Left lung (tissue), 14 donors: ENCODE measurements at places on chromosomes 3 and 15. TPM values are rescaled to one million over a fixed set of nuclear protein-coding genes. Genes with fewer than 3 reads are reported as not detected.

GRCh38 chr3:108407886-108408285 lies 102.5 kb downstream of the MYH15 start:
- DNase-seq: no peak

The SELENOK gene
- polyA plus RNA-seq: 59.4 TPM

- DNase-seq: no peak
These were observed 48.8 kb downstream of the EPHA6 start for GRCh38 chr3:96863129-96863740.

The RPP25 gene
- polyA plus RNA-seq: 7.0 TPM

The KLHL40 gene
- not detected for polyA plus RNA-seq

The PRSS50 gene
- 0.74 TPM for polyA plus RNA-seq

DNA sequence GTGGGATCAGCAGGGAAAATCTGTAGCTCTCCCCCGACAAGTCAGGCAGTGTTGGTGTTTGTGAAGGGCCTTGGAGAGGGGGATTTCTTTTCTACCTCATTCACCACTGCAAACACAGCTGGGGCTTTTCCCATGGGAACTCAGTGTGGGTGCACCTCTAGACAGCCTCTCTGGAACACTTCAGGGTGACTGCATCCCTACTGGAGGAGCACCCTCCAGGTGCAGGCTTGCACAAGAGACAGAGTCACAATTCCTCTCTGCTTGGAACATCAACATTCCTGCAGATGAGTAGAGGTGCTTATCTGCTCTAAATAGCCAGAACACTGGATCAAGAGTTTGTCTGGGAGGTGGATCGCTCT lies 72.7 kb upstream of the AKAP13 start:
- no peak for DNase-seq

DNA sequence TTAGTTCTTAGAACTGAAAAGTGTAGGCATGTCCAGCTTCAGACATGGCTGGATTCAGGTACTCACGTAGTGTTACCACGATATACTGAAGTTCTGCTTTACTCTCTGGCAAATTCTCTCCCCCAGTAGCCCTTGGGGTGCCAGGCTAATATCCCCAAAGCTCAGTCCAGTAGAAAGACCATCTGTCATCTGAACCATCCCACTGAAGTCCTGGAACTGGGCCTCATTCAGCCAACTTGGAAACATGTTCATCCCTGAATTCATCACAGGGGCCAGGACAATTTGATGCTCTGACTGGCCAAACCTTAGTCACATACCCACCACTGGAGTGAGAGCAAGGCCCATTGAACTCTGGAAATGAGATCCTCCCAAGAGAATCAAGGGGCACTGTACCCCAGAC lies 8.2 kb downstream of the EFCC1 start:
- DNase-seq: no peak

The NUP210 gene
- polyA plus RNA-seq: 18.3 TPM

DNA sequence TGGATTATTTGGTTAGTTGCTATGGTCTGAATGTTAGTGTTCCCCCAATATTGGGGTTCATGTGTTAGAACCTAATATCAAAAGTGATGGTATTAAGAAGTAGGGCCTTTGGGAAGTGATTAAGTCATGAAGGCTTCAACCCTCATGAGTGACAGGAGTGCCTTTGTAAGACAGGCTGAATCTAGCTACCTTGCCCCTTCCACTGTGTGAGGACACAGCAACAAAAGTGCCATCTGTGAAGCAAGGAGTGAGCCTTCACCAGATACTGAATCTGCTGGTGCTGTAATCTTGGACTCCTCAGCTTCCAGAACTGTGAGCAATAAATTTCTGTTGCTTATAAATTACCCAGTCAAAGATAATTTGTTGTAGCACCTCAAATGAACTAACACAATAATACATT lies 22.6 kb upstream of the SATB1 start:
- no peak for DNase-seq

DNA sequence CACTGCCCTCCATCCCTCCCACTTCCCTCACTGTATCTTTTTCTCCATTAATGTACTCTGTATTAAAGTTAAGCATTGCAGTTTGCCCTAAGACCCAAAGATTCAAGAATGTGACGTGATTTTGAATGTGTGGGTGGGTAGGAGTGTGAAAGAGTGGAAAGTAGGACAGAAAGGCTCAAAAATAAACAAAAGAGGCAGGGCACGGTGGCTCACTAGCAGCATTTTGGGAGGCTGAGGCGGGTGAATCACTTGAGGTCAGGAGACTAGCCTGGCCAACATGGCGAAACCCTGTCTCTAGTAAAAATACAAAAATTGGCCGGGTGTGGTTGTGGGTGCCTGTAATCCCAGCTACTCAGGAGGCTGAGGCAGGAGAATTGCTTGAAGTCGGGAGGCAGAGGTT lies 18.4 kb downstream of the TFRC start:
- DNase-seq: no peak

GRCh38 chr3:11735638-11736037 lies 91.9 kb upstream of the VGLL4 start:
- DNase-seq: no peak

DNA sequence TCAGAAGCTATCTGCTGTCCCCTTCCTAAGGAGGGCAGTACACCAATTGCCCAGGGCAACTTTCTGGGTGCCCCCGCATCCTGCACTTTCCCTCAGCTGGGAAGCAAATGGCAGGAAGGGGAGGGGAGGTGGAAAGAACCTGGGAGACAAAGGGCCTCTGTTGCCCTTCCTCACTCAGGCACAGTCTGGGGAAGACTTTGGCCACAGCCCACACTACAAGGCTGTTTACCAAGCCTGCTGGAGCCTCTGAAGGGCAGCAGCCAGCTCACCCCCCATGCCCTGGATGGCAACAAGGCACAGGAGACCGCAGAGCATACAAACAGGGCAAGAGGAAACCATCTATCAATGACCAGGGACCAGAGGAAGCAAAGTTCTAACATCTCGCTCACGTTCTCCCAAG lies 42.4 kb downstream of the ARRDC4 start:
- no peak for DNase-seq

DNA sequence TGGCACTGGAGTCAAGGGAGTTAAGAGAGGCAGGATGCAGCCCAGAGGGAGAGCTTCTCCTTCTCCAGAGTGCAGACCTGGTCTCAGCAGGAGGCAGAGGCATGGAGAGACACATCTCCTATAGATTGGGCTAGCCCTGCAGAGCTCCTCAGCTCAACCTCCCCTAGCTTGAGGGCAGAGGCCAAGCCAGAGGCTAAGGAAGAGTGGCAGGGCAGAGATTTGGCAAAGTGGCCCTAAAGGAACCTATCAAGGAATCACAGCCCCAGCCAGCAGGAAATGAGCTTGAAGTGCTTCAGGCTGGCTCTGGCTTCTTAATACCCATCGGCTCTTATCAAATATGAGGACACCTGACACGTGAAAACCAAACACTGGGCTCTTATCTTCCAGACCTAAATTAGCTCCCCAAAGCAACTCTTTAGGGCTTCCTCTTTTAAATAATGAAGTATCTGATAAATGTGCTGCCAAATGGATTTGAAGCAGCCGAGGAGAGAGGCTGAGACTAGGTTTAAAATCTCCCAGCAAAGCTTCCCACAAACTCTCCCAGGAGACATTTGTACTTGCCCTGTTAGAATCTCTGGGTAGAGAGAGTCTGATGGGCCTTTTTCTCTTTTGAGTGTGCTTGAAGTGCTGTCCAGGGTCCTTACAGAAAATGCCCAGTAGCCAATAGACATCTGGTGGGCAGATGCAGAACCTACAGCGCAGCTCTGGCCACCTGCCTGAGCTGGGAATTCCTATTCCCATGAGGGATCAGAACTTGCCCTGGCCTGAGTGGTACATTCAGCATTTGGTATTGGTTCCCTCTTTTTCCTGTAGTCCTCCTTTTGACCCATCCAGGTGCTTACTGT lies 271.4 kb downstream of the CLSTN2 start:
- no peak for DNase-seq

The TFG gene
- polyA plus RNA-seq: 115 TPM

The RTF1 gene
- 70.5 TPM for polyA plus RNA-seq

- DNase-seq: no peak
These were observed 112.9 kb downstream of the OXNAD1 start for GRCh38 chr3:16377847-16378302.

GRCh38 chr3:132220986-132221385 lies 96.2 kb upstream of the ACP3 start:
- no peak for DNase-seq

The TLR9 gene
- polyA plus RNA-seq: 0.37 TPM

DNA sequence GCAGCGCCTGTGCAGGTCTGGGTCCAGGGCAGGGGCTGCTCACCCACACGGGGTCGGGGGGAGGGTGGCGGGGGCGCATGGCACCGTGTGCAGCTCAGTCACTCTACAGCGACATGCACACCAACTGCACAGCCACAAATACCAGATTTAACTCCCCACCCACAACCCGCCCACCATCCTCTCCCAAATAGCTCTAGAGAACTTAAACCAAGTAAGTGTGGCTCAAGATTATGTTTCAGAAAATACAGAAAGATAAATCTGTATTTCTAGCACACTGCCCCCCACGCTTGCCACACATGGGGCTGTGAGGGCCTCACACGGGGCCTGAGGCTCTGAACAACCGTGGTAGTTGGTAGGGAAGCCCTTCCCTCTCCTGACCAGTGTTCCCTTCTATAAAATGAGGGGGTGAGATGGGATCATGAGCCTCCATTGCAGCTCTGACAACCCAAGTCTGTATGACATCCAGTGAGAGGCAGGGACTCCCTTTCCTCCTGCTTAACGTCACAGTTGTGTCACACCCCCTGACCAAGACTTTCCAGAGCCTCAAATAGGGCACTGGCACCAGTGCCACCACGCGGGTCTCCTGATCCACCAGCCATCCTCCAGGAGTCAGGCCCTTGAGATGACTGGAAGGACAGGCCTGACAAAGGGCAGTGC lies 23.1 kb downstream of the POC1A start:
- DNase-seq: no peak

- DNase-seq: peak; percentile 72
These were observed 2.2 kb downstream of the CHRNB4 start for GRCh38 chr15:78638658-78639314.

DNA sequence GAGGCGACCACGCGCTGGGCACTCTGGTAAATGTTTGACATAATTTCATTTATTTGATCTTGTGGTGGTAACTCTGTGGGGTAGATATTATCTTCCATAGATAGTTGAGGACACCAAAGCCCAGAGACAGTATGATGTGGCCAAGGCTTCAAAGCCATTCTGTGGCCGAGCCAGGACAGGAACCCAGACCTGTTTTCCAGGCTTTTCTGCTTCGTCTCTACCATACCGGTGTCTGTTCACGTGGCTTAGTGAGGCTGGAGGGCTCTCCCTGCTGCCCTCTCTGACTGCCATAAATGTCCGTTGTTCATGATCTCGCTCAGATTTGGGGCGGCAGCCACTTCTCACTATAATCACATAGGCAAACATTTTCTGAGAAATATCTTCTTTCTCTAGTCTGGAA lies 134.7 kb downstream of the PEX5L start:
- no peak for DNase-seq

DNA sequence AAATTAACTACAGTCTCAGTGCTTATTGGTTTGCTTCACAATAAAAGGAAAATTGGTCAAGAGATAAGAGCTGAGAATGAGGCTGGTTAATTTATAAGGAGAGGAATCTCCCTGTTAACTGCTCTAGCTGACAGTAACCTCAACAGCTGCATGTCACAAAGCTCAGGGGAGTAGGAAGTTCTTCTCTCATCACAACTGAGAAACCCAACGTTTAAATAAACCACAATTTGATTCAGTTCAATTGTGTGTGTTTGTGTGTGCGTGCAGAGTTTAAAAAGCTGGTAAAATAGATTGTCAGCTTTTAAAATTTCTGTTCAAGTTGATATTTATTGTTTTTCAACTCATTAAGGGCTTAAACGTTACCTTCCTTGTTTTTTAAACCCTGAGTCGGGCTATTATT lies 3.5 kb upstream of the TGFBR2 start:
- no peak for DNase-seq

DNA sequence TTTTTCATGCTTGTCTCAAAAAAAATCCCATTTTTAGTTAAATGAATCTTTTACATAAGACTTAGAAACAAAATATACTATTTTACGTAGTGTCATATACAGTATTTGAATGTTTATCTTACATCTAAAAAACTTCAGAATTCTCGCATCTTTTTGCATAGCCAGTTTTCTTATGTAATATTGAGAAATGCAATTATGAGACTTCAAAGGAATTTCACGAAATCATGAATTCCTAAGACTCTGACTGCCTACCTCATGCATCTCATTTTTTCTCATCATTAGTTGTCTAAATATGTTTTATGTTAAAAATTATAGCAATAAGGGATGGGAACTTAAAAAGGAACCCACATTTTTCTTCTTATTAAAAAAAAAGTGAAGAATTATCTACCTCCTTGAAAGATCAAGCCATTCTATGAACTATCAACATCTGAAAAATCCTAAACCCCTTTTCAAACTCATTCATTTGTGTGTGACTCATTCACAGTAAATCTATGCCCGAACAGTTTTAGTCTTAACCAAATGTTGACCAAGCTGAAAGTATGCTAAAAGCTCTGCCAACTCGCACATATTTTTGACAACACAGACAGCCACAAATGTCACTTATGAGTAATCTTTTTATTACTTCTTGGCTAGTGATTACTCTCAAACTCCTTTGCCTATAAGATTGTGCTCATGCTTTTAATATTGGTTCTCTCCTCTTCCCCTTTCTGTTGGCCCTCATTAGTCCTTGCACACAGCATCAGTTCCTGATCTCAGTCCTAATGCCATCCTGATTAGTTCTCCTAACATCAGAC lies 115.9 kb downstream of the DCLK3 start:
- no peak for DNase-seq
